KG1 (cell line): ENCODE measurements at places on chromosomes 4 and X.

DNA sequence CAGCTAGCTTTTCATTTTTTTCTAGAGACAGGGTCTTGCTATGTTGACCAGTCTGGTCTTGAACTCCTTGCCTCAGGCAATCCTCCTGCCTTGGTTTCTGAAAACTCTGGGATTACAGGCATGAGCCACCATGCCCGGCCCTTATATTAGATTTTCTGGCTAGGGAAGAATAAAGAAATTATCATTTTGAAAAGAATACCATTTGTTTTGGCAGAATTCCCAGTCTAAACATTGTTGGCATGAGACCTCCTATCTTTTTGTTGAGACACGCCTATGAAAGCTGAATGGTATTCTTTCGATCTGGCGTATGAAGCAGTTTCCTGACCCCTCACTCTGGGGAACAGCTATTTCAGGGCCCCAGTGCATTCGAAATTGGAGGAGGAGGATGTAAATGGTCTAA, 107.0 kb downstream of the REPS2 start:
- no peak for DNase-seq

- no peak for DNase-seq
These were observed 713.1 kb downstream of the CCSER1 start for GRCh38 chr4:90840291-90840690.

DNA sequence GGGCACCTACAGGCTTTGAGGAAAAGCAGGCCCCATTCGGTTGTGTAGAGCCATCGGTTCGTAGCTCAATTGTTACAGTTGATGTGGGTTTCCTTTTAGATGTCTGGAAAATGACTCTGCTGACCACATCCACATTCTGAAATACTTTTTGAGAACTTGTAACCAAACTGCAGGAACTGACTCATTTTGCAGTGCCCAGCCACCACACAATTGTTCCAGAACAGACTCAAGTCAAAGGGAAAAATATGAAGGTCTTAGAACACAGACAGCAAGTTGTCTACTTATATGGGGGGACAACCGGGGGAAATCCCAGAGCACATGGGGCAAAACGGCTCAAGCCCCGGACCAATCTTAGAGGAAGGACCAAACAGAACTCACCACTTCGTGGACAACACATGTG, 557.6 kb upstream of the DIPK2B start:
- peak; percentile 29 for DNase-seq

DNA sequence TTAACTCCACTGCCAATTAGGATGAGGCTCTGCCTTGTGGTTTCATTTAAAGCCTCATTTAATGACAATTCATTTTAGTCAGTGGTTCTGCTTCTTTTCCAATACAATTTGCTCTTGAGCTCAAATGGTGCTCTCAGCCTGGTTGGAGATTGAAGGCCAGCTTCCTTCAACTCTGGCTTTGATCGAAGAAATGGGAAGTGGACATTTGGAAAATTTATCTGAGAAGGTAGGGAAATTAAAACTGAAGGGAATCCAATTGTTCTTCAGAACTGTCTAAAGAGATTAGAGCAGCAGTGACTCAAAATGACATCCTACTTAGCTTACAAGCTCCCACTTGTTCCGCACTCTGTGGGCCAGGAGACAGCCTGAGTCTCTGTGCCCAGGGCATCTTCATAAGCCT, 206.8 kb downstream of the SMARCA1 start:
- DNase-seq, result no peak

GRCh38 chr4:82710197-82710929, 88.2 kb downstream of the SCD5 start:
- DNase-seq, result no peak

- no peak for DNase-seq
These were observed 134.8 kb upstream of the PPARGC1A start for GRCh38 chr4:24024605-24025004.

DNA sequence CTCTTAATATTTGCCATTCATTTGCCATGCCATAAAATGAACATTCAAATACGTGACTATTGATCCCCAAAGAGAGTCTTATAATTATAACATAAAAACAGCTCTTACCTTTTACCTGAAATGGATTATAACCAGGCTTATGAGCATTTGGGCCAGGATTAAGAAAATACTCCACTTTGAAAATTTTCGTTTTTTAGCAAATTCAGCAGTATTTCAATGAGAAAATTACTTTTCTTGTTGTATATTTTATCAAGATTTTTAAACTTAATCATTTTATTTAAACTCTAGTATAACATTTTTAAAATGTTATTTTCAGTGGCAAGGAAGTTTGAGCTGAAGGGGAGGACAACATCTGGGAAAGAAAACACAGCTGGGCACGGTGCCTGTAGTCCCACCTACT, 59.0 kb upstream of the RAPGEF2 start:
- no peak for DNase-seq

- no peak for DNase-seq
These were observed at the start of gene CD40LG for GRCh38 chrX:136647677-136648360. Gene CD40LG, plus strand, starts transcription at chrX:136648158. Its CDS starts 91 bp downstream, at chrX:136648249.

DNA sequence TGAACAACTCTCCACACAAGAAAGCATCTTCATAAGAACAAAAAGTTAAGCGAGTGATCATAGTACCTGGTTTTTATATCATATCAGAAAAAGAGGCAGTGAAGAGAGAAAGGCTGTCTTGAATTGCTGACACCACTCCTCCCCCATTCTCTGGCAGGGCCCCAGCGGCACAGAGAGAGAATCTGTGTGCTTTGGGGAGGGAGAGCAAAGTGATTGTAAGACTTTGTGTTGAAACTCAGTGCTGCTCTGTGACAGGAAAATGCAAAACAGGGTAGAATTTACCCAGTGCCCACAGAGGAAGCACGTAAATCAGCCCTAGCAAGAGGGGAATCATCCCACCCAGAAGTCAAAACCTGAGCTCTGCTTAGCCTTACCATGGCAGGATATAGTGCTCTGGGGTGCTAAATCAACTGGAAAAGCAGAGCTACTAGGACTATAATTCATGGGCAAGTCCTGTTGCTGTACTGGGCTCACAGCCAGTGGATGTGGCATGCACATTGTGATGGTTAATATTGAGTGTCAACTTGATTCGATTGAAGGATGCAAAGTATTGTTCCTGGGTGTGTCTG, 174.6 kb downstream of the PRR32 start:
- no peak for DNase-seq

- DNase-seq, result no peak
These were observed 82.4 kb downstream of the PRDM5 start for GRCh38 chr4:120839974-120840751.

DNA sequence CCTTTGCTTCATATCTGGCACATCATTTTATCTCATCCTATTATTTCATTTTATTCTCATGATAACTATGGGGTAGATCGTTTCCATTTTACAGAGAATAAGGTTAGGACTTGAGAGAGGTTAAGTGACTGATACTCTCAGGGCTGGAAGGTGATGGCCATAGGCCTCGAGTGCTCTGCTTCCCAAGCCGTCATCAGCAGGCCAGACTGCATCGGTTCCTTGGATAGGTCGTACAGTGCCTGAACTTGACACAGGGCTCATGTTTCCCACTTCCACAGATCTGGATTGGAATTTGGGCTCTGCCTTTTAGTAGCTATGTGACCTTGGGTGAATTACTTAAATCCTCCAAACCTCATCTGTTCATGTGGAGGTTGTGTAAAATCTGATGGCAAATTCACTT, 81.4 kb downstream of the TMEM131L start:
- DNase-seq, result no peak

GRCh38 chr4:141099326-141099725, 33.9 kb downstream of the RNF150 start:
- DNase-seq, result no peak

DNA sequence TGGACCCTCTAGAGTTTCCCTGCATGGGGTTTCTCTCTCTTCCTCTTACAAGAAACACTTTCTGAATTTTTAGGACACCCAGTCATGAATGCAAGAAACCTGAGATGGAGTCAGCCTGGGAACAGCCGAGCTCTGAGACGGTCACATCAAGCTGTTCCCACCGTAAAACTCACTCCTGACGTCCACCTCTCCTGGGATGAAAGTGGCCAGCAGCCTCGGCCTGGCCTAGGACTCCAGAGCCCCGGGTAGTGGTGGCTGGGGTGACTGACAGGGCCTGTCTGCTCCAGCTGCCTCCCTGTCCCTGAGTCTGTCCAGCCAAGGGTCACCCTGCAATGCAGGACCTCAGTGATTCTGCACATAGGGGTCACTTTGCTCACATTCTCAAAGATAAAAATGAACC, 217.8 kb downstream of the SHOX start:
- DNase-seq, result no peak

DNA sequence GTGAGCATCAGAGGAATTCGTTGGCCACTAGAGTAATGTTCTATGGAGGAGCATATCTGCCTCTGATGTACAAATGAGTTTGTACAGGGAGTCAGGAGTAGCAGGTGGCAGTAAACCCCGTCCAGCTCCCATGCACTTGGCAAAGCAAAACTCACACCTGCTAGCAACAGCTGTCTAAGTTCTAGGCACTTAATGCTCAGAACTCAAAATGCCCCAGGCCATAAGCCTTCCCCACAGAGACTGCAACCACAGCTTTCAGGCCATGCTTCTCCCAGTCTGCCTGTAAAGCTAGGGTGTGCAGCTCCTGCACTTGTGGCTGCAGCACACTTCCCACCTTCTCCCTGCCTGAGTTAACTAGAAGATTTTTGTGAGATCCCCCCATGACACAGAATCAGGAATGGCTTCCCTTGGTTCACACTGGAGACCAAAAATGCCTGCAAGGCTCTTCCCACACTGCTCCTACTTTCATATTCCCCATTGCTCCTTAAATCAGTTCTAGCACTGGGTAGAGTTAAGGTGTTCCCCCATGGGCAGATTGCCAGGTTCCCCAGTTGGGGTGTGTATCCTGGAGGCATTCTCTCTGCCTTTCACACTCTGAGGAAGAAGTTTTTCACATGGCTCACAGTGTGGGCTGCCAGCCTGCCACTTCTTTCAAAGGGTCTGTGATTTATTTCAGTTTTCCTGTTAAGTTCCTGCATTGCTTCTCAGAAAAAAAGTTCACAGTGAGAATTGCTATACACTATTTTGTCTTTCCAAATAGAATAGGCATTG, 189.9 kb downstream of the STPG2 start:
- DNase-seq, result no peak

DNA sequence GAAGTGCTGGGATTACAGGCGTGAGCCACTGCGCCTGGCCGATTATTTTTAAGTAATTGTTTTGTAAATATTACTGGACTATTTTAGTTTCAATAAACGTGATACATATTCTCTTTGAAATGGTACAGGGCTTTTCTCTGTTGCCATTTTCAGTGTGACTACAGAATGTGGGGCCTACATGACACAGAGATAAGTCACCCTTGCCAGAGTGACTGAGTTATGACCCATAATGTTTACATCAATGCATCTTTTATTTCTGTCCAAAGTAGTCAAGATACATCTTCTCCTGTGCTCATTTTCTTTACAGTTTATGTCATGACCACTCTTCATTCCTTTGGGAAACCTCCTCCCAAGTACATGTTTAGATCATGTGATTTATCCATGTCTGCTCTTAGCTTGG, 88.3 kb upstream of the GC start:
- no peak for DNase-seq

- DNase-seq, result no peak
These were observed 4.6 kb upstream of the TIFA start for GRCh38 chr4:112290341-112290740.

GRCh38 chr4:1243451-1244080, 5.4 kb downstream of the CTBP1 start:
- no peak for DNase-seq

DNA sequence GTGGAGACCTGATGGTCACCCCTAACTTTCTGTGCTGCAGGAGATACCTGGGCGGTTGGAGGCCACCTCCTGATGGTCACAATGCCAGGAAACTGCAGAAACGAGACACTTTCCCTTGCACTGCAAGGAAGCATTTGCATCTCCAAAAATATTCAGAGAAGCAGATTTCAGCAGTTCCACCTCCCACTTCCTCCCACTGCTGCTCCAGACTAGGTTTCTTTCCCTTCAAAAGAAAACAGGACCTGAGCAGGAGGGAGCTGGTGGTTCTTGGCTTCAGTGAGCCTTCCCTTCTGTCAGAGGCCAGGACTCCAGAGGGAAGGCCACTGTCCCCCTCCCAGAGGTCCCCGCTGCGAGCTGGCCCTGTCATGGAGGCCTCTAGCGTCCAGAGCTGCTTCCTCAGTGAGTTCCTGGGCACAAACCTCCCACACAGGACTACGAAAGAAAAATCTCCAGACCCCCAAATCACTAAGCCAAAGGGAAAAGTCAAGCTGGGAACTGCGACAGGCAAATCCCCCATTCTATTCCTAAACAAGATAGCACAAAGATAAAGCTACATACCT, 35.9 kb downstream of the GPM6B start:
- DNase-seq, result no peak

DNA sequence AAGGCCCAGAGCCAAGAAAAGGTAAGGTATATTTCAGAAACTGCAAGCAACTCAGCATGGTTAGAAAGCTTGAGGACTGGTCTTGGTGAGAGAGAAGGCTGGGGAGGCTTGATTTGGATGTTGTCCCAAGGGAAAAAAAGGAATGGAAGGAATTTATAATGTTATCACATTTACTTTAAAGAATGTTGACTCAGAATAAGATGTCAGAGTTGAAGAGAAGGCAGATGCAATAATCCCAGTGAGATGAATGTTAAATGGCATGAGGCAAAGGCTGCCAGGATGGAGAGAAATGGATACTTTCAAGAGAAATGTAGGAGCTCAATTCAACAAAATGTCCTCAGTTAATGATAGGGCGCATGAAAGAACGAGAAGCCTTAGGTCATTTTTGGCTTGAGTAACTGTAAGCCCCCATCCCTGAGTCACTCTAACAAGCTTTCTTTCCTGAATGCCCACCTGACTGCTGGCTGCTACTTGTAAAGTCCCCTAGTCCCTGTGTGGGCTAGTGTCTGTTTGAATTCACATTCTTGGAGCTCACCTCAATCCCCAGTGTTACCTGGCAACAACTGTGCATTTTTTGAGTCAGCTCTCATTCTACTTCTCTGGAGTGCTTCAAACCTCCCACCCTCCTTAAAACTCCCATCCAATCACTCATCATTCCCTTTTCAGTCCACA, 103.0 kb upstream of the TAPT1 start:
- no peak for DNase-seq

- DNase-seq, result no peak
These were observed 66.0 kb downstream of the FBXO8 start for GRCh38 chr4:174217273-174218126.

GRCh38 chr4:91485415-91485814, 818.4 kb upstream of the GRID2 start:
- no peak for DNase-seq

DNA sequence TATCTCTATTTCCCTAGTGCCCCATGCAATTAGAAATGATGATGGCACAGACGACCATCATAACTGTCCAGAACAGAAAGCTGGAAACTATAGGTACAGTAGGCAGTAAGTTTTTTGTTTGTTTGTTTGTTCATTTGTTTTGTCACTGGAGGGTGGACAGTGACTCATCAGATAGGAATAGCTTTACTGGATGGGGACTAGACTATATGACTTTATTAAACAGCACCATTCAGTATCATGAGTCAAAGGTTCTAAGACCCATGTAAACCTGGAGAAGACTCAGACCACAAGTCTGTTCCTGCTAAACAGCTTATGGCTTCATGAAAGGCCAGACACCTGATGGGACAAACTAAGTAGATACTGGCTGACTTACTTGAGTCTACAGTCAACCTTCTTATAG, 38.4 kb downstream of the PLAC1 start:
- DNase-seq, result no peak
